ENCODE measurements at places on chromosomes 7 and 10.

DNA sequence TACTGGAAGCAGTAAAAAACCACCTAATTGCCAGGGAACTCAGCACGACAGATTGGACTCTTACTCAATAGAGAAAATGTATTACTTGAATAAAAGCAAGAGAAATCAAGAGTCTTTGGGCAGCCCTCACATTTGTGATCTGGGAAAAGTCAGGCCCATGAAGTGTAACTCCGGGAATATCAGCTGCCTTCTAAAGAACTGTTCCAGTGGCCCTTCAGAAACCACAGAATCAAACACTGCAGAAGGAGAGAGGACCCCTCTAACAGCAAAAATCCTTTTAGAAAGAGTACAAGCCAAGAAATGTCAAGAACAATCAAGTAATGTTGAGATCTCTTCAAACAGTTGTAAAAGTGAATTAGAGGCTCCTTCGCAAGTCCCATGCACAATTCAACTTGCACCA lies 540.0 kb upstream of the TEX47 start:
- DNase-seq, result no peak

DNA sequence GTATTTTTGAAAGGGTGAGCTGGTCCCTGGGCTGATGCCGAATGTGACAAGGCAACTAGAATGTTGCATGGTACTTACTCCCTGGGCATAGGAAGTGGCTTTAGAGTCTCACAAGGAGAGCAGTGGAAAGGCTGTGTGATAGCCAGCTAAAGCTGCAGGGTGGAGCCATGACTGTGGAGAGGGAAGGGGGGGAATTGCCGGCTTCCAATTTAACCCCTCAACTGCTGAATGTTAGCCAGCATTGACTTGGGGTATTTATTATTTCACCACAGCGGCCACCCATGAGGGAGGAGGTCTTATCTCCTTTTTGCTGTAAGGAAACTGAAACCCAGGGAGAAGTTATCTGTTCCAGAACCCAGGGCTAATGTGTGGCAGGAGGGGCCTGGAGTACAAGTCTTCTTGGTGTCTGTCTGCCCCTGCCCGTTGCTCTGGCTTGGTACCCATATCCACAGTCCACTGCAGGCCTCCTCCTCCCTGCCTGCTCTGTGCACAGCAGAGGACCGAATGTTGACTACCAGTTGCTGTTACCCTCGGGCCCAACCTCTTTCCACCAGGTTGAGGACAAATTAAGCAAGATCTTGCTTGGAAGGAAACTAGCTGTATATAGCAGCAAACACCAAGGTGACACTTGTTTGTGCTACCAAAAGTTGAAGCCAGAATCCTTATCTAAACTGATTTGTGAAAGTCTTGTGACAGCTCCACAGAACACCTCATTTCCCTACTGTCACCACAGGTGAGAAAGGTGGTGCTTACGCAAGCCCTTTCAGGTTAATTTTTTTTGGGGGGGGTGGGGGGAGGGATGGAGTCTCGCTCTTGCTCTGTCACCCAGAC lies 37.6 kb downstream of the WBP1L start:
- DNase-seq, result no peak

DNA sequence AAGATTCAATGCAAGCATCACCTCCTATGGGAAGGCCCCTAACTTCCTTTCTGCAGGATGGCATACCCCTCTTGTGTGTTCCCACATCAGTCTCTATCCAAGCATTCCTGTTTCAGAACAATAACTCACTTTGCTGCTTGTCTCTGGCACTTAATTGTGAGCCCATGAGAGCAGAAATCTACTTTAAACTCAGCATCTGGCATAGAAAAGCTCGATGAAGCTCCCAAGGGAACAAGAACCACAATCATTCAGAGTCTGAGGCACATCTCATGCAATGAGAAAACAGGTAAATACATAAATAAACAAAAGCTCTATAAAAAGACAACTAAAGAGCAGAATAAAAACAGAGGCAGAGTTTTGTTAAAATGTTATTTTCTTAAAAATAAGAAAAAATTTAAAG lies 66.2 kb downstream of the VPS41 start:
- no peak for DNase-seq

DNA sequence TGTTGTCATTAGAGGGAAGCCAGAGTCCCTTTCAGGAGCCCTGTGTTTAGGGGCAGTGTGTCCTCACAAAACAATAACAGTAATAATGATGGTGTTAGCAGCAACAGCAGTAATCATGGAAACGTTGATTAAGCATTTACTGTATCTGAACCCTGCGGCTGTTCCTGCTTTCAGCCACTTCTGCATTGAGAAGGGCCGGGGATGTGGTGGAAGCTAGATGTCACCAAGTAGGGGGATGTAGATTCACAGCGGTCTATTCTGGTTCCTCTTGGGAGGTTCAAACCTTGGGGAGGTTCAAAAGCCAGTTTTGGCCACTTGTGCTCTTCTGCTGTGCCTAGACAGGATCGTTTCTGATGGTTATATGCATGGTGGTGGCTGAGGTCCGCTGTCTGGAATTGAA lies 44.8 kb downstream of the PRPF18 start:
- no peak for DNase-seq

- DNase-seq, result no peak
Measured at GRCh38 chr7:15837306-15837950, 150.9 kb upstream of the MEOX2 start.

DNA sequence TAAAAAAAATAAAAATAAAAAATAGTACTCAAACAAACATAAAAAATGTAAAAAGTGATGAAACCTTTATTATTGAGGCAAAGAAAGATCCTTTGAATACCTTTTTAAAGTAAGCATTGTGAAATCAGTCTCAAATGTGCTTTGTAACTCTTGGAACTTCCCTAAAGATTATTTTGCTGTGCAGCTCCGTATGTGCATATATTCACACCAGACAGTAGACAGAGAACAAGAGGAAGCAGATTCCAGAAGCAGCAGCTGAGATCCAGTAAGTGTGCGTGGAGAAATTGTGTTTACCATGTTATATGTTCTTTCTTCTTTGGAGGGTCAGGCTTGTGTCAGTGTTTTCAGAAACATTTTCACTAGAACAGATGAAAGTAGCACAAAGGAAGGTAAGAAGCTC lies 324.9 kb downstream of the AGMO start:
- DNase-seq, result no peak

GRCh38 chr7:85185424-85186082 lies 1.3 kb downstream of the SEMA3D start:
- DNase-seq, result peak; percentile 72

- DNase-seq, result no peak
Measured at GRCh38 chr10:88962336-88962735, 9.8 kb upstream of the ACTA2 start.

DNA sequence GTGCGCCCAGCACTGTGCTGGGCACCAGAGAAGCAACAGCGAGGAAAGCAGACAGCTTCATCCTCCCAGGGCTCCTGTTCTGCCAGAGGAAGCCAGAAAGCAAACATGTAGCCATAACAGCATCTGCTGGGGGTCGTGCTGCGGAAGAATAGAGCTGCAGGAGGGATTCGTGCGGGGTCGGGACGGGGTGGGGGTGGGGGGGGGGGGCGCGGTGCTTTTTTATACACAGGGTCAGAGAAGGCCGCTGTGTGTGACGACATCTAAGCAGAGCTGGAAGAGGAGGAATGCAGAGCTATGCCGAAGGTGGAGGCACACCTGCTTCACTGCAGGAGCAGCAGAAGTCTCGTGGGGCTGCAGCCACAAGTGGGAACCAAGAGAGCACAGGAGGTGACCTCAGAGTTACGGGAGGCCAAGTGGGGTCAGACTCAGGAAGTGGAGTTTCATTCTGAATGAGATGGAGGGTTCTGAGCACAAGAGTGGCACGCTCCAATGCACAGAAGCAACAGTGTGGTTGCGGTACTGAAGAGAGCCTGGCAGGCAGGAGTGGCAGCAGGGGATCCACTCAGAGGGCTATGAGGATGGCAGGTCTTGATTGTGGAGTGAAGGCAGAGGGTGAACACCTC lies 11.1 kb downstream of the PKD1L1 start:
- DNase-seq, result no peak

- no peak for DNase-seq
Measured at GRCh38 chr10:62636825-62637248, 167.7 kb upstream of the ADO start.

DNA sequence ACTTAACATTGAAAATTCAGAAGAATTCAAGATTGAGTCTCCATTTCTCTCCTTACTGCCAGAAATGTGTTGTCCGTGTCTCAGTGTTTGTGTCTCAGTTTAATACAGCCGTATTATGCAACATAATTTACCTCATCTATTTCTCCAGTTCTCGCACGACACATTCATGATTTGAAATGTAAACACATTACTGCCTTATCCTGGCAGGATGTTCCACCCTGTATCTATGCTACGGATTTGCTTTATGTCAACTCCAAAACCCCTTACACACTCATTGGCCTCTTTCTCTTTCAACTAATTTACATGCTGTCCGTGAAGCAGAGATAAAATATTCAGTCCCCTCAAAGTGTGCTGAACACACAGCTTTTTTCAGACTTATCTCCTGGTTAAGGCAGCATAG lies 653.7 kb upstream of the SEMA3D start:
- no peak for DNase-seq

- DNase-seq, result no peak
Measured at GRCh38 chr10:110312206-110312605, 7.5 kb upstream of the SMNDC1 start.

DNA sequence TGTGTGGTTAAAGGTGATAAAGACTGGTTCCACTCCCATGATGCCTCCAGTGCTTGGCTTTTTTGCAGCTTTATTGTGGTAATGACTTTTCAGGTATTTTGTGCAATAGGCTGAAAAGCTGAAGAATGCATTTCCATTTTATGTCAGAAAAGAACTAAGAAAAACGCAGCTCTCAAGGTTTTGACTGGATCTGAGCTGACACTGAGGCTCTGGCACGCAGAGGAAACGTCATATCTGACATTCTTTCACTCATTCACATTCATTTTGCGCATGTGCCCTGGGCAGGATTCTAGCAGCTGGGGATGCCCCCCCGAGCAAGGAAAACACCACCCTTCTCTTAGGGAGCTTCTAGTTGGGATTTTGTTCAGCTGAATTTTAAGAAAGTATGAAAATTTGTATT lies 408.5 kb upstream of the MKI67 start:
- DNase-seq, result no peak

DNA sequence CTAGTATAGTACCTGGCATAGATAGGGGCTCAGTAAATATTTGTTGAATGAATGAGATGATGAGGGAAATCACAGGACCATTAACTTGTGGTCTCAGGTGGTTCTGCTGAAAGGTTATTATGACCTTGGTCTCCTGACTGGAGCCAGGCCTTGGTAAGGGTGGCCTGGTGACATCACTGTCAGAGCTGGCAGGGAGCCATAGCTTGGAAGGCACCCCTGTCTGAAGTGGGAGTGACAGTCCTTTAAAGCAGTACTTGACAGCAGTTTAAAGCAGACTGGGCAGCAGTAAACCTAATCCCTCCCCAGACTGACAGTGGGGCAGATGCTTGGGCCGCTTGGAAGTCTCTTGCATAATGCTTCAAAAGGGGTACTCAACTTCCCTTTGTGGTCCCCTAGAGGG lies 13.4 kb downstream of the DPCD start:
- DNase-seq, result no peak

DNA sequence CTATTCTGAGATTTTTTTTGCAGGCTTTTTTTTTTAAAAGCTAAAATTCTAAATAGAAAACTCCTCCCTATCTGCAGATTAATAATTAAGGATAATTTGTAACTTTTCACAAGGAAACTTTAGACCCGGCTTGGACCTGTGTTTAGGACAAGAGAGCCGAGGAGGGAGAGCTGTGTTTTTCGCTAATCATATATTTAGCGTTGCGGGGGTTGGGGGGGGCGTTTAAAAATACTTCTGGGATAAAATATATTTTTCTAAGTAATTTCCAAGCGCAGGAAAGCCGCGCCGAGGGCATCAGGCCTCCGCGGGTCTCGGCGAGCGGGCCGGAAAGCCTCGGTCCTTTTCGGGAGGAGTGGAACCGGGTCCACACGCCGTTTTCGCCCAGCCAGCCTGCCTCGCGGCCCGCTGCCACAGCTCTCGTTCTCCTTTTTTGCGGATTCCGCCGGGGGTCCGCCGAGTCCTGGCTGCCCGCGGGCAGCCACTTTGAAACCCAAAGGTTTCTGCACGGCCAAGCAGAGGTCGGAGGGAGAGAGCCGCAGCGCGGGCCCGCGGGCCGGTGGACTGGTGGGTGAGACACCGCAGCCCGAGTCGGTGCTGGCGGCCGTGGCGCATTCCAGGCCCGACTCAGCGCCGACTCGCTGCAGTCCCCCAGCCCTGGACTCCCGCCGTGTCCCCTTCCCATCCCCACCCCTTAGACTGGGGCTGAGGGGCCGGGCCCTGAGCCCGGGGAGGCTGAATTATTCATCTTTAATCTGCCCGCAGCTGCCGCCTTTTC lies 2.3 kb downstream of the PAX2 start:
- DNase-seq, result no peak

DNA sequence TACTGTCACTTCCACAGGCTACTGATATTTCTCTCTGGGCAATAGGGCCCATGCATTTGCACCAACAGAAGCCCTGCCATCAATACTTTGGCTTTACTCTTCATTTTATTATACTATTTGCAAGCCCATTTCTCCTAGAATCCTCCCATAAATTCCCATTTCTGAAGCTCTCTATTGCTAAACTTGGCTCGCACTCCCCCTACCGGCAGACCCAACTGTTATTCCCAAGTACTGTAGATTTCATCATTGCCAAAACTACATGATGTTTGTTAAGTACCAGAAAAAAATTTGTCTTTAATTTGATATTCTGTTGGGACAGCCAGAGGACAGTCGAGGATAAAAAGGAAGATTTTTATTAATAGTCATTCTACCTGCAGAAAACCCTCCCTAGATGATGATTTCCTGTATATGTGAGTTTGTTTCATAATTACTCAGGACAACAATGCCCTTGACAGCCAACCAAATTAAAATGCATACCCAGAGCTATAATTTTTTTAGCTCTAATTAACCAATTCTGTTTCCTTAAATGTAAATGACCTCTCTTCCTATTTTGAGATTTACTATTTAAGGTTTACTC lies 298.6 kb downstream of the REEP3 start:
- DNase-seq, result peak; percentile 79

DNA sequence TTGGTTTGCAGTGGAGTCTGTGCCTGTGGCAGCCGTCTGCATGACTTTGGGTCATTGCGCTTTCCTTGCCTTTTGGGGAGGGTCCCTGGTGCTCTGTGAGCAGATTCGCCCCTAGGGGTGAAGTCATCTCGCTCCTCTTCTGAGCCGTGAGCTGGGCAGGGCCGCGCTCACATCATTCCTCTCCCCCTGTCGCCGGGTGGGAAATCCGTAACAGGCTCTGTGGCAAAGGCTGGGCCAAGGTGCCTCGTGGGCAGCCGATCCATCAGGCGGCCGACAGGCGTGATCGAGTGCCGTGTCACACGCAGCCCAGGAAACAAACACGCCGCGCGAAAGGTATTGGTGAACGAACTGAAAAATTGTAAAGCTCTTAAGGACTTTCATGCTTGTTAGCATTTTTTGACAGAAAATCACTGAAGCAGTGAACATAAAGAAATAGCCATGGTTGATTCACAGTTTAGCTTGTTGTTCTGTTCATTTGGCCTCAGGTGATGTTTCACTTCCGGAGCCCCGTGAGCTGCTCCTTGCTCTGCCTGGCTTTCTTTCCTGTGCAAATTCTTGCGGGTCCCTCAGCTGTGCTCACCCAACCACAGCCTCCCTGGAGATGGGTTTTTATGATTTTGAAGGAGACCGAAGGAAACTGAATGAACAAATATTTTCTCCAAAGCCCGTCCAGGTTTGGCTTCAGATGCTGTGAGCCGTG lies 122.1 kb downstream of the NKX6-2 start:
- no peak for DNase-seq

- DNase-seq, result no peak
Measured at GRCh38 chr10:69928339-69928738, 124.3 kb upstream of the MACROH2A2 start.

GRCh38 chr7:145092766-145093165 lies 256.9 kb upstream of the TPK1 start:
- DNase-seq, result no peak

- DNase-seq, result no peak
Measured at GRCh38 chr10:1163204-1163660, 107.0 kb downstream of the WDR37 start.

- DNase-seq, result peak; percentile 46
Measured at GRCh38 chr10:94066411-94066810, 72.7 kb downstream of the PLCE1 start.

All from GM03348 (cell line).